ENCODE measurements at places on chromosomes 6 and 20.

GRCh38 chr6:48765352-48765961 is 654.5 kb upstream of the PTCHD4 start:
- peak; percentile 40 for DNase-seq

GRCh38 chr6:51249798-51250197 is 431.1 kb downstream of the TFAP2B start:
- DNase-seq = no peak

DNA sequence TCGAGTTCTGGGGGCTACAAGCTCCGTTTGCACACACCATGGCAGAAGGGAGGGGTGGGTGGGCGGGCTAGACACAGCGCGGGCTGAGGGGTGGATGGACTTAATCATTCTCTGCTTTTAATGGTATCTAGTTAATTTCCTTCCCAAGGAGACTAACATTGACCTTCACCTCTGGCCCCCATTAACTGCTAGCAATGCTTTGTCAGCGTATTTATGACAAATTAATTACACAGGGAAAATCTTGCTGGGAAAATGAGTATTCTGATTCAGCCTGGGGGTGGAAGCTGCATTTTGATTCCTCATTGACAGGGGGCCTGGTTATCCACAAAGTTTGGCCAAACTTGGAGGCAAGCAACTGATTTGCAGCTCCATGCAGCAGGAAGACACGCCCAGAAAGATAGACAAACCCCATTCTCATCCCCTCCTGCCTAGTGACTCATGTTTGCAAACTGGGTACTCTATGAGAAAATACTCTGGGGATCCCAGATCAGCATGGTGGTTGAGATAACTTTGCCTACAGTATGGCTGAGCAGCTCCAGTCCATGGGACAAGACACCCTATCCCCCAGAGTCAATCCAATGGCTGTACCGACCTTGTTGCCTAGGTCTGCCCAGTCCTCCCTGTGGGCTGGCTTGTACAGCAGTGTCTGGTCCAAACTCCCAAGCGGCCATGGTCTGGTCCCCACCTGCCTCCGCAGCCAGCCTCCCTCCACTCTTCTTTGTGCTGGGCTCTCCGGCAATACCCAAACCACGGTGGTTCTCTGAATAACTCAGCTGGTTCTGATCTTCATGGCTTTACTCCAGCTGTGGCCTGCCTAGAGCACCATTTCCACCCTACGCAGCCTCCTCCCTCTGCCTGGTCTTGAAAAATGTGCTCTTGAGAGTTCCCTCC is 19.7 kb downstream of the ZBP1 start:
- no peak for DNase-seq

DNA sequence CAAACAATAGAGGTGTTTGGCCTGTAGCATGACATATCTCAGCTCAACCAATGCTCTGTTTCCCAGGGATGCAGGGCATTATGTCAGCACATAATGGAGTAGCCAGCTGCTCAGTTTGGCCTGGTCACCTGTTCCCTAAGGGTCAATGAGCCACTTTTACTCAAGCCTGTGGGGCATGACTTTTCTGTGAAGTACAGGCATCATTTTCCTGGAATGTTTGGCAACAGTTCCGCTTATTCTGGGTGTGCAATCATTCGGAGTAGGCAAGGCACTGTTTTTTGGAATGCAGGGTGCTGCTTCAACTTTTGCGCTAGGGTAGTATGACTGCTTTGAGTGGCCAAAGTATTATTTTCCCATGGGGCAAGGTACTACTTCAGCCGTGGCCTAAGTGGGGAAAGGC is 665.4 kb downstream of the EPHA7 start:
- DNase-seq = no peak

DNA sequence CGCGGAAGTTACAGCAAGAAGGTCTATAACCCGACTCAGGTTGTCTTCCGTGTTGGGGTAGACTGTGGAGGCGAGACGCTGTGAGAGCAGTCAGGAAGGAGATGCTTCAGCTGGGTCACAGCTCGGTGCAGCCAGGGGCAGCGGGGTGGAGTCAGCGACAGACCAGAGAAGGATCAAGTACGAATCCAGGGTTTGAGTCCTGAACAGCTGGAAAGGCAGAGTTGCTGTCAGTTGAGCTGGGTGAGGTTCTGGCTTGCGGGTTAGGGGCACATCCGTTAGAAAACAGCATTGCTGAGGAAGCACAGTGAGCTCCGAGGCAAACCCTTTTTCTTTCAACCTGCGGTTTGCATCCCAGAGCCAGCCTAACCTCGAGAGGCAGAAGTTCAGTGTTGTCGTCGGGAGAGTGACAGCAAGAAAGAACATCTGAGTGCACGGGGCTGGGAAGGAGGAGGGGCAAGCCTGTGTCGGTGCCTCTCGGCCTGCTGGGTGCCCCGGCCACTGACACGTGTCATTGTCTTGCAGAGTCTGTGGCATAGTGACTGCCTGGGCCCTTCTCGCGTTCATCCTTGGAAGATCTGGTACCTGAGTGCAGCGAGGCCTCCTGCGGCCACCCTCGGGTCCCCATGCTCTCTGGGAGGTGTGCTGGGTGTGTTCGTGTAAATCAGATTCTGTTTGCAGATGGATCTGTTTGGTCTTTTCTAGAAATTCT is 20.0 kb downstream of the PNLDC1 start:
- no peak for DNase-seq
